ENCODE measurements at places on chromosomes 2 and 18. TPM values are rescaled to one million over a fixed set of nuclear protein-coding genes. Genes with fewer than 3 reads are reported as not detected.

The NAT8 gene
- not detected for total RNA-seq

The LRP1B gene
- total RNA-seq: not detected

DNA sequence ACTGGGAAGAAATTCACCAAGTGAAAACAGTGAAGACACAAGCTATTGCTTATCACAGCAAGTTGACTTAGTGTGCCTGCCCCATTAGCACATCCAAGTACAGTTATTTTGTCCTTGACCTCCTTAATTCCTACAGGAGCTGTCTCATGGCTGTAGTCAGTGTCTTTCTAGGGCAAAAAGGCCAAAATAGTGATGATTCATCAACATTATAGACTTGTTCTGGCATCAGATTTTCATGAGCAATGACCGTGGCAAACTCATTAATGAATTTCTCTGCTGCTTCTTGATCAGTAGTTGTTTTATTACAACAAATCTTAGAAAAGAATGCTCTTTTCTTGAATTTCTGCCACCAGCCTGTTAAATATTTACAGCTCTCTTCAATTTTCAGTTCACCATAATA lies 1169.3 kb upstream of the DDX18 start:
- no peak for DNase-seq
- no peak overlapping the region for H3K27ac ChIP-seq
- no peak overlapping the region for H3K4me3 ChIP-seq
- H3K4me1 ChIP-seq: no peaks in the 10 kb centered on the region
- no peaks in the 10 kb centered on the region for H3K36me3 ChIP-seq

DNA sequence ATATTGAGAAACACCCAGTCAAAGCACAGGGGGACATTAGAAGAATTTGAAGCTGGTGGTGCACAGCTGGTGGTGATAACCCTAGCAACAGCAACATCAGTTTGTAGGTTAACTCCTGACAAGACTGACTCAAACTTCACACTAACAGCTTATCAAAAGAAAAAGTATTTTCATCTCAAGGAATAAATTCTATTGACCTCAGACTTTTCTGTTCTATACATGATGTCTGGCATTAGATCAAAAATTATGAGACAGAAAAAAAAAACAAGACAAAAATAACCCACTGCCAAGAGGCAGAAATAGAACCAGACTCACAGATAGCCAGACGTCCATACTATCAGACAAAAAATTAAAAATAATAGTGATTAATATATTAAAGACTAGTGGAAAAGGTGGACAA lies 126.1 kb downstream of the COL6A3 start:
- H3K36me3 ChIP-seq: no peaks in the 10 kb centered on the region
- DNase-seq: no peak
- H3K4me1 ChIP-seq: no peaks in the 10 kb centered on the region
- H3K27me3 ChIP-seq: no peaks in the 10 kb centered on the region
- H3K27ac ChIP-seq: no peak overlapping the region

DNA sequence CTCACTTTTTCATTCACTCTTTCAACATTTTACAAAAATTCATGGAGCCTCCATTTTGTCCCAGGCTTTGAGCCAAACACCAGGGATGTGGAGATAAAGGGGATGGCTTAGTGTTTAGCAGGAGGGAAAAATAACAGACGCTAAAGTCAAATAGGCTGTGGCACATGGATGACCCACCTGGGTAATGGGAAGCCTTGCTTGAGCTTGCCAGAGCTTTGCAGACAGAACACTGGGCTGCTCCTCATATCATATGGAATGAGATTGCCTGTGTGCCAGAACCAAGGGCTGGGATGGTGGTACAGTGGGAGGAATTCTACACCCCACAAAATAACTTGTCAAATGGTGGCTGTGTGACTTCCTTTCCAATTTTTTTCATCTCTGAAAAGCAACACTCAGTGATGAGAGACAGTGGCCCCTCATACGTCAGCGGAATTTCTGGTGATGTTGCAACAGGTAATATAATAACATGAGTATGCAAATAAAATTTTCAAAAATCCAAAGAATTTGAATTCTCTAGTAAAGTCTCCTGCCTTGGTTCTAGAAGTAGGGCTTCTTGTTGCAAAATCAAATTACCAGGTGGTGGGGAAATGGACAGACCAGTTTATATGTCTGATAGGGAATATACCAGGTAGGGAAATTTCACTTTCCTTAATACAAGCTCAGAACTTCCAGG lies 252.9 kb downstream of the CLIP4 start:
- H3K27me3 ChIP-seq: no peaks in the 10 kb centered on the region
- no peak for DNase-seq
- H3K4me1 ChIP-seq: no peaks in the 10 kb centered on the region

- H3K36me3 ChIP-seq: no peaks in the 10 kb centered on the region
- no peak for DNase-seq
- H3K4me3 ChIP-seq: peak overlapping the region; percentile 85
- H3K4me1 ChIP-seq: no peaks in the 10 kb centered on the region
- H3K27ac ChIP-seq: no peak overlapping the region
These were observed 62.7 kb upstream of the MAPRE2 start for GRCh38 chr18:34978533-34978893.

- H3K4me1 ChIP-seq: no peaks in the 10 kb centered on the region
- H3K27me3 ChIP-seq: no peaks in the 10 kb centered on the region
- no peak overlapping the region for H3K27ac ChIP-seq
- peaks cover 23% of the 10 kb centered on the region for H3K36me3 ChIP-seq
These were observed 127.0 kb upstream of the BCL2L11 start for GRCh38 chr2:110993557-110994231.

- no peak overlapping the region for H3K27ac ChIP-seq
- no peak overlapping the region for H3K4me3 ChIP-seq
- no peak for DNase-seq
- H3K27me3 ChIP-seq: no peaks in the 10 kb centered on the region
These were observed 114.5 kb upstream of the TANK start for GRCh38 chr2:161045726-161046125.

Data from H9 (cell line).